Liver (tissue), 10 donors: ENCODE measurements at places on chromosomes 4 and X.

GRCh38 chr4:7347981-7348380, 86.7 kb downstream of the PSAPL1 start:
- DNase-seq = no peak

DNA sequence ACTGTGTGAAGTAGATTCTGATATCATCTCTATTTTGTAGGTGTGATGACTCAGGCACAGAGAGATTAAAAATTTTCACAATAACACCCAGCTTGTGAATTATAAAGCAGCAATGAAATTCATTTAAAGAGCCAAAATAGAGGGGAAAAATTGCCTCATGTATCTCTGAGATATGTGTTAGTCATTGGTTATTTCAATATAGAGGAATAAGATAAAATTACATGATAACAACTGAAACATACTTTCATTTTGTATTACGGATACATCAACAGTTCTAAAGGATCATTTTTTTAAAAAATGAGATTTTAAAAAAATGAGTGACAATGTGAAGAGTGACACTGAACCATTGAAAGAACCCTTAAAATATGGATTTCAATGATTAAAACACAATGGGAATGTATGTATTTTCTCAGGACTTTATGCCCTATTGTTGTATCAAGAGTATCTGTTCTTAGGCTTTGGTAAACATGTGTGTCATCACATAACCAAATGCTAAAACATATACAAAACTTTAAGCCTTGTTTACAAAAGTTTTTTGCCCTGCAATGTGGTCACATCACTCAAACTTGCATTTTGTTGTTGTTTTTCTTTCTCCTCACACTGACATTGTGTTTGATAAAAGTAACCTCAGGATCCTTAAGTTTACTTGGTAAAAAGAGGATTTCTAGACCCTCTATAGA, 221.3 kb downstream of the ANTXR2 start:
- no peak for DNase-seq

GRCh38 chr4:55186123-55186522, 60.7 kb upstream of the KDR start:
- no peak for DNase-seq

DNA sequence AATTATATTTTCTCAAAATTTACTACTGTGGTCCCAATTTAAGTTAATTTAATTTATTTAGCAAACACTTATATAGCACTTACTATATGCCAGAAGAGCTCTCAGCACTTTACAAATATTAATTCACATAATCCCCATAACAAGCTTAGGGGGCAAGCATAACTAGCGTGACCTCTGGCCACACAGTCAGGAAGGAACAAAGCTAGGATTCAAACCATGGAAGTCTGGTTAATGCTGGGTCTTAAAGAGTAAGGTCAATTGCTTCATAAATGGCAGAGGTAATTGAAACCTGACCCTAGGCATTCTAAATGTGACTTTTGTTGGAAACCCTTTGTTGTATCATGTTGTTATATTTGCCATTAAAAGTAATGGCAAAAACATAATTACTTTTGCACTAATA, 279.5 kb upstream of the EMCN start:
- DNase-seq = no peak

GRCh38 chrX:117038918-117039440, 576.2 kb upstream of the CT83 start:
- no peak for DNase-seq

DNA sequence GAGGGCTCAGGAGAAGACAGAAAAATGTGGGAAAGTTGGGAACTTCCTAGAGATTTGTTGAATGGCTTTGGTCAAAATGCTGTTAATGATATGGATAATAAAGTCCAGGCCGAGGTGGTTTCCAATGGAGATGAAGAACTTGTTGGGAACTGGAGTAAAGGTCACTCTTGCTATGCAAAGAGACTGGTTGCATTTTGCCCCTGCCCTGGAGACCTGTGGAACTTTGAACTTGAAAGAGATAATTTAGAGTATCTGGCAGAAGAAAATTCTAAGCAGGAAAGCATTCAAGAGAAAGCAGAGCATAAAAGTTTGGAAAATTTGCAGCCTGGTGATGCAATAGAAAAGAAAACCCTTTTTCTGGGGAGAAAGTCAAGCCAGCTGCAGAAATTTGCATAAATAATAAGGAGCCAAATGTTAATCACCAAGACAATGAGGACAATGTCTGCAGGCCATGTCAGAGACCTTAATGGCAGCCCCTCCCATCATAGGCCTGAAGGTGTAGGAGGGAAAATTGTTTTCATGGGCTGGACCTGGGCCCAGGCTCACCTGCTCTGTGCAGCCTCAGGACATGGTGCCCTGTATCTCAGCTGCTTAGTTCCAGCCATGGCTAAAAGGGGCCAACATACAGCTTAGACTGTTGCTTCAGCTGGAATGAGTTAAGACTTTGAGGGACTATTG, 203.8 kb downstream of the RELL1 start:
- DNase-seq = no peak

DNA sequence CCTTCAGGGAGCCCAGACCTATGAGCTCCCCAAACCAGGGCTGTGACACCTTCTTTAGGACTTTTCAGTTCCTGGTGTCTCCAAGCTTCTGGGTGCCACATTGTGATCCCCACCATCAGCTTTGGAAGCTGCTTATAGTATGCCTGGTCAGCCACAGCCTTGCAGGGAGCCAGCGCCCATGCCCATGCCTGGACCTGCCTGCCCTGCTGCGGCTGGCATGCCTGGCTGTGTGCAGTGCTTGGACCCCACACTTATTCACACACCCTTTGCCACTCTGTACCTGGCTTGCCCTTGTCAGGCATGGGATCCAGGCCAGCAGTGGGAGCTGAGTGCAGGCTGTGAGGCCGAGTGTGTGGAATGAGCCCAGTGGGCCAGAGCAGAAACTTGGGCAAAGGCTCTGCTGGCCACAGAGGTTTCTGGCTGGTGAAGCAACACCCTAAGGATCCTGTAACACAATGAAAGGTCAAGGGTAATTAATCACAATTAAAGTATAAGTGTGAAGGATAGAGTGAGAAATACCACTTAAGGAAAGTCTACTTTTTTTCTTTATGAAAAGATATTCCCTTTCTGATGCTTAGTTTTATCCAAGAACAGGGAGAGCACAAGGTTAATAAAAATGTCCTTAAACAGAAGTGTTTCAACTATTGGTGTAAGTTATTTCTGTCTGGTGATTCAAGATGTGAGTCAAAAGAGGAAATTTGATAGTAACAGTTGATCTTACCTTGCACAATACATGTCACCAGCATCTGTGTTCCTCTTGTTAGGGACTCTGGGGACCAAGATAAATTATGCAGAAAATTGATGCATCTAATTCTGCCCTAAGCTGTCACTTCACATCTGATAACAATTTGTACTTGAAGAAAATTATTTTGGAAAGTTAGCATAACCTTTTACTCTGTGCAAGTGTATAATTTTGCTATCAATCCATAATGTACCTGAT, 161.8 kb downstream of the FAM47A start:
- no peak for DNase-seq

- DNase-seq = no peak
These were observed 274.6 kb downstream of the NAF1 start for GRCh38 chr4:162891788-162892707.

DNA sequence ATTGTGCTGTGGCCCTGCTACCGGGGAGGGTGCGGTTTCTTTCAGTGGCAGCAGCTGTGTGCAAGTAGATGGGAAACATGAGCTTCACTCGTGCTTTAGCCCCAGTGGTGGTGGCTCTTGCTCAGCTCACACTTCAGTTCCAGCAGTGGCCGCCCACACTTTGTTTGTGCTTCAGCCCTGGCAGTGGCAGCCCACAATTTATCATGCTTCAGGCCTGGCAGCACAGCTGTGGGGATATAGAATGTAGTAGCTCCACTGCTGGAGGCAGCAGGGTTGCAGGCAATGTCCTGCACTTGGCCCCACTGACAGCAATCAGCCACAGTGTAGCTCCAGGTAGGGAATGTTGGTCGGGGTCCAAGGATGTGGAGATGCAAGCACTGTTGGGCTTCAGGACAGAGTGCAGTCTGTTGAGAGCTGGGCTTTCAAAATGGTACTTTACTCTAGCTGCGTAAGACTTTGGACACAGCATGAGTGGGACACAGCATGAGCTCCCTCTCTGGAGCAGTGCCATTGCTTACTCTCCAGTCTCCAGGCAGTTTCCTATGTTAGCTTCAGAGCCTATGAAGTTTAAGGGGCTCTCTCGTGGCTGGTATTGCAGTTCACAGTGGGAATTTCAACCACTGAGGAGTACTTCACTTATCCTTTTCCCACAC, 413.1 kb downstream of the PDGFC start:
- no peak for DNase-seq

- DNase-seq = no peak
These were observed 20.9 kb downstream of the PGM2 start for GRCh38 chr4:37847311-37847884.

- no peak for DNase-seq
These were observed 401.4 kb downstream of the CCSER1 start for GRCh38 chr4:90528551-90528950.

DNA sequence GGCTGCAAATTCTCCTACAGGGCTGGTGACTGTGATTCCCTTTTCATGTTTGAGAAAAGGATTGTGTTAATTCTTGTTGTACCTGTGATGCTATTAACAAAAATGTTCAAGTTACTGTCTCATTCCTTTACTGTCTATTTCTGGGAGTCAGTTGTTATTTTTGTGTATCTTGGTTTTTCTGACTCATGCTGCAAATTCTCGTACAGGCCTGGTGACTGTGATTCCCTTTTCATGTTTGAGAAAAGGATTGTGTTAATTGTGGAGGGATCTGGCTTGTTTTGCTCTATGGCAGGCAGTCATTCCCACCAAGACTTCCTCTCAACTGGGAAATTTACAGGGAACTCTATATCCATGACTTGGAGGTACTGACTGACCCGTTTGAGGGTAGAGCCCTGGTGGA, 693.4 kb upstream of the INTU start:
- DNase-seq = no peak

- DNase-seq = no peak
These were observed 1704.8 kb downstream of the STIM2 start for GRCh38 chr4:28565396-28565795.

GRCh38 chr4:5693871-5694270, 14.5 kb downstream of the EVC2 start:
- DNase-seq = no peak

- DNase-seq = no peak
These were observed 98.4 kb downstream of the STIM2 start for GRCh38 chr4:26958925-26959653.
